Left lung (tissue), 14 donors: ENCODE measurements at places on chromosomes 1 and 21.

- DNase-seq, result no peak
Measured at GRCh38 chr1:185355947-185356346, 38.9 kb upstream of the IVNS1ABP start.

- no peak for DNase-seq
Measured at GRCh38 chr21:40120940-40121575, 253.8 kb downstream of the PCP4 start.

- no peak for DNase-seq
Measured at GRCh38 chr1:121414905-121415304, 230.1 kb downstream of the SRGAP2C start.

DNA sequence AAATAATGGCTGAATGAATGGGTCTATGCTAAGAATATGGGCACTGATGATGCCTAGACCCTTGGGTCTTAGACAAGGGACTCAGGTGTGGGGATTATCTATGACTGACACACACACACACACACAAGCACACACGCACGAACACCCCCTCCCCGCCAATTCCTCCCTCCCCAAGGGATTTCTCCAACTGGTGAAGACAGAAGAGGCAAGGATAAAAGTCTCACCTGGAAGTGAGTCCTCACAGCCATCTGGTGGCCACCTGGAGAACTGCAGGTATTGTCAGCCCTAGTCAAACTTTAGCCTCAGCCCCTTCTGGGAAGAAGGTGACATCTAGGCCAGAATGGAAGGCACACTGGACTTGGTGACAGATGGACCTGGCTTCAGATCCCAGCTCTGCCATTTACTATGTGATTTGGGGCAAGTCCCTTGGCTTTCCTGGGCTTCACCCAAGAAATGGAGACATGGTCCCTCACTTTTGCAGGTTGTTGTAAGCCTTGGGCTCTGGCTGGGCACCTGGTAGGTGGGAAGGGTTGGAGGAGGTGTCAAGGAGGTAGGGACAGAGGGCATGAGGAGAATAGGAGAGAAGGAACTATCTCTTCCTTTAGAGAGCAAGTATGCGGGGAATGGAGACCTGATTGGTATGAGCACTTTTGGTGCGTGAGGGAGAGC, 4.0 kb upstream of the GPR3 start:
- DNase-seq, result peak; percentile 49

DNA sequence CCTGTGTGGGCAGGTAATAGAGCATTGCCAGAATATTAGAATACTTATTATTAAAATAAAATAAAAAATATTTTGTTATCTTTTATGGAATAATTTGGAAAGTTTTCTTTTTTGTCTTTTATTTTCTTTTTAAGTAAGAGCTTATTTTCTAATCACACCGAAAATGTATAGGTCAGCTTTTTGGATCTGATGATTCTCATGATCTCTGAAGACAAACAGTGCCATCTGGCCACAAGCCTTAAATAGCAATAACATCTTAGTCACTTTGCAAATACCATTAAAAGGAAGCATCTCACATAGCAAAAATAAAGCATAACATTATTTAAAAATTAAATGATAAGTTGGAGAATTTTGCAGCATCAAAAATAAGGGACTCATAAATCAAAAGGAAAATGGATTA, 213.8 kb downstream of the PLA2G4A start:
- DNase-seq, result no peak

DNA sequence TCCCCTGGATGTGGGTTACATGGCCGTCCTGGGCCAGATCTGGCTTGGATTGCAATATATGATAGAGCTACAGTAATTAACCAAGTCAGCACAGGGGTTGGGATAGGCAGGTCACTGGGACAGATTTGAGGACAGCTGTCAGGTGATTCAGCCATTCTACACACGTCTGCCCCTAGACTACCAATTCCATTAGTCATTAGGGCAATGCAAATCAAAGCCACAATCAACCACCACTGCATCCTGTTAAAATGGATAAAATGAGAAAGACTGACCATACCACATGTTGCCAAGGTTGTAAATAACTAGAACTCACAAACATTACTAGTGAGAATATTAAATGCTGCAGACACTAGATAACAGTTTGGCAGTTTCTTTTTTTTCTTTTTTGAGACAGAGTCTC, 16.0 kb downstream of the C21orf58 start:
- no peak for DNase-seq

GRCh38 chr1:165549973-165550372, 6.2 kb downstream of the LRRC52 start:
- peak; percentile 34 for DNase-seq

GRCh38 chr1:177235350-177235749, 64.6 kb downstream of the BRINP2 start:
- DNase-seq, result no peak
